ENCODE measurements at places on chromosomes 7 and 10. TPM values are rescaled to one million over a fixed set of nuclear protein-coding genes. Genes with fewer than 3 reads are reported as not detected.

CCDC3 gene
- 3.7 TPM for total RNA-seq

GRCh38 chr7:116786791-116787443, 75.5 kb upstream of the CAPZA2 start:
- no peak for DNase-seq

DNA sequence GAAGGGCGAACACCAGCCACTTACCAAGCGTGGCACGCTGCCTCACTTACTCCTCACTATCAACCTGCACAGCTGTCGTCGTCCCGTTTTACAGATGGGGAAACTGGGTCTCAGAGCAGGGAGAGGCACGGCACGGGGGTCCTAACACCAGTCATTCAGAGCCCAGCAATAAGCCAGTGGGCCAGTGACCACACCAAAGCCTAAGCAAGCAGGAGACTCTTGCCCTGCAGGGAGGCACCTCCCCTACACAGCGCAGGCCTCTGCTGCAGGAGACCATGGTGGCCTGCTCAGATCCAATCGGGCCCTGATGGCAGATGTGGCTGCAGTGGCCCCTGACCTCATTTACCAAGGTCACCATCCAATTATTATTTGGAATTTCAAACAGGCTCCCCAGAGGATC, 4.8 kb downstream of the SLIT1 start:
- DNase-seq = no peak

PVRIG gene
- total RNA-seq = not detected

GRCh38 chr7:137231167-137231566, 112.4 kb downstream of the PTN start:
- DNase-seq = no peak

GRCh38 chr10:122706467-122706866, 6.8 kb upstream of the C10orf120 start:
- DNase-seq = no peak

DNA sequence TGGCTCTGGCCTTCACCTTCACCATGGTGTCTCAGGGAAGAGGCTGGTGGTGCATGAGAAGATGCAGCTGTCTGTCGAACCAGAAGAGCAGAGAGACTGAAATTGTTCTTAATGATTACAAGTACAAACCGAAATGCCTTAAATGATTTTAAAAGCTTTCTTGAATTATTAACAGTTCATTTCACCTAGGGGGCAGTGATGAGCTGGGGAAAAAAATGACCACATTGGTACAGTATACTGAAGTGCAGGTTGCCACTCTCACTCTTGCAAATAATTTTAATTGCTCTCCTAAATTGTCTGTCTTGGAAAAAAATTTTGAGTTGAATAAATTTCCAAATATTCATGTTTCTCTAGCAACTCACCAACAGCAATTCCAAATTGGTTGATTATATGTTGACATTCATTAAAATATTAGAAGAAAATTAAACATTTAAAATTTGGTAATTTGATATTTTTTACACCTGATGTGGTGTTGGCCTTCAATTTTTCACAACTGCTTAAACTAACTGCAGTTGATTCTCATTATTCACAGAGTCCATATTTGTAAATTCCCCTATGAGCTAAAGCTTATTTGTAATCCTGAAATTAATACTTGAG, 692.6 kb downstream of the ZWINT start:
- no peak for DNase-seq

ATOH7 gene
- total RNA-seq = not detected

GRCh38 chr7:40008223-40008815, 58.3 kb downstream of the CDK13 start:
- DNase-seq = no peak

DNA sequence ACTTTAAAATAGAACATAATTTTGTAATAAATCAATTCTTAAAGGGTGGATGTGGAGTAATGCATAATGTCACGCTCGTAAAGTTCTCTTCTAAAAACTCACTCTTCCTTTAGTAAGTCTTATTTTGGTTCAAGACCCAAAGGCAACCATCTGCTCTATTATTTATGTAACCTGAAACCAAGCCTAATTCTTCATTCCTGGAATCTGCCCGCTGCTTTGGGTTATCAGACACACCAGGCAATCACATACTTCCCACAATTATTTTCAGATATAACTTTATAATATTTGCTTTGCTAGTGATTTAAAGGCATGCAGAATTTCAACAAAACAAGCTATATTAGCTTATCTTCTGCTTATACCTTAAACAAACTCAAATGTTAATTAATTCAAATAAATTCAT, 39.0 kb downstream of the RAB11FIP2 start:
- no peak for DNase-seq

GRCh38 chr7:142188846-142189245, 69.0 kb downstream of the PRSS58 start:
- DNase-seq = no peak

All from Right ventricle myocardium superior (tissue), 1 donor.